Activated naive CD4-positive, alpha-beta T cell treated with anti-CD3 and anti-CD28 coated beads for 36 hours (primary cell): ENCODE measurements at places on chromosomes 11 and 22. TPM values are rescaled to one million over a fixed set of nuclear protein-coding genes. Genes with fewer than 3 reads are reported as not detected.

GRCh38 chr11:46238078-46238966 lies 39.1 kb upstream of the CREB3L1 start:
- peaks cover 4% of the 10 kb centered on the region for H3K27me3 ChIP-seq
- H3K4me1 ChIP-seq, result peaks cover 36% of the 10 kb centered on the region
- peak; percentile 77 for DNase-seq
- peaks cover 5% of the 10 kb centered on the region for H3K36me3 ChIP-seq
- H3K4me3 ChIP-seq, result peak overlapping the region; percentile 75

Gene C11orf52
- total RNA-seq, result not detected

DNA sequence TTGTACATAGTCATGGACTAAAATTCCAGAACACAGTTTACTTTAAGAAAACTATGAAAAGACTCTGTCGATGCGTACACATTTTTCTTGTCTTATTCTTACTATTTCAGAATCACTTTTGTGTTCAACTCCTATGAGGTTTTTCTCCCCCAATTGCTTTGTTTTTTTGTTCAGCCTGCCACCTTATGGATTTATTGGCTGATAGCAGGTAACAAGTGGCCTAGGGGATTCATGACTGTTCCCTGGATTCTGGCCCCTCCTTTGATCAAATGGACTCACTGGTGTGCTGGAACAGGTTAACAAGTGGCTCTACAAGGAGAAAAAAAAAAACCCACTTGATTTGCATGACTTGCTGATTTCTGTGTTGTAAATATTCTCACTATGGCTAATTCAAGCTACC lies 10.6 kb downstream of the MMP20 start:
- H3K36me3 ChIP-seq, result no peaks in the 10 kb centered on the region
- no peaks in the 10 kb centered on the region for H3K27me3 ChIP-seq
- H3K4me1 ChIP-seq, result peaks cover 13% of the 10 kb centered on the region
- no peak overlapping the region for H3K27ac ChIP-seq

DNA sequence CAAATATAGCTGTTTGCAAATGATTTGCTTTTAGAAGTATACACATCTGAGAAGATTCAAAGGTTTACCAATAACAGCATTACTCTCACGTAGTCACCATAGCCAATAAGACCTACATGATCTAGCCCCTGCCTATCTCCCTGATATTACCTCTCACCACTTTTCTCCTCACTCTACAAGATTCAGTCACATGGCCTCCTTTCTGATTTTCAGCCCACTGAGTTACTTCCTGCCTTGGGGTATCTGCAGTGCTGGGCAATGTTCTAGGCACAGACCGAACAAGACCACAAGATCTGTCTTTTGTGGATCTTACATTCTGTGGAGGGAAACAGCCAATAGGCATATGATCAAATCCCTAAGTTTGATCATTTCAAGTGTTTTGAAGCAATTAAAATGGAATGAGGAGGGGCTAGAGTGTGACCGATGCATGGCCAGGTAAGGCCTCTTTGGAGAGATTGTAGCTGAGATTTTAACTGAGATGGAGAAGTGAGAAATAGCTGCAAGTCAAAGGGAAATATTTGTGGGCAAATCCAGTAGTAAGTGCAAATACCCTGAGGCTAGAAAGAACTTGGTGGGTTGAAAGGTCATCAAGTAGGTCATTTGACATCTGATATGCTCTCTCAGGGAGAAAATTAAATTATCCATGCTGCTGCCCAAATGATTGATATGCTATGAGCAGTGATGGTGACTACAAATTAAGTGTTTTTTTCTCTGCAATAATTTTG lies 43.1 kb downstream of the ARL14EP start:
- no peak overlapping the region for H3K27ac ChIP-seq
- H3K36me3 ChIP-seq, result no peaks in the 10 kb centered on the region
- peaks cover 14% of the 10 kb centered on the region for H3K27me3 ChIP-seq
- no peaks in the 10 kb centered on the region for H3K4me1 ChIP-seq
- no peak overlapping the region for H3K4me3 ChIP-seq

Gene SLC22A12
- total RNA-seq, result not detected

GRCh38 chr22:21991304-21991596 lies 8.7 kb upstream of the TOP3B start:
- no peak for DNase-seq
- H3K4me1 ChIP-seq, result no peaks in the 10 kb centered on the region
- H3K27me3 ChIP-seq, result no peaks in the 10 kb centered on the region

DNA sequence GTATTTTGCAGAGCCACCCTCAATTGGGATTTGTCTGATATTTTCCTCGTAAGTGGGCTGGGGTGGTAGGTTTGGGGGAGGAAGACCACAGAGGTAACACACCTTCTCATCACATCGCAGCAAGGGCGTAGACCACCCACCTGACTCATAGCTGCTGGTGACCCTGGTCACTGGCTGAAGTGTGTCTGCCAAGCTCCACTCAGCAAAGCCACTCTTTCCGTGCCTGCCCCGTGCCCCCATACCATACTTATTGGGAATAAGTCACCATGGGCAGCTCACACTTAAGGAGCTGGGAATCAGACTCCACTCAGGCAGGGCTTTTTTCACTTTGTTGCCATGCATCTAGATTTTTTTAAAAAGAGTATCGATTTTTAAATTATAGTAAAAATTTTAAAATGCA lies 111.6 kb downstream of the PHF21B start:
- no peaks in the 10 kb centered on the region for H3K36me3 ChIP-seq
- no peak overlapping the region for H3K4me3 ChIP-seq
- H3K4me1 ChIP-seq, result no peaks in the 10 kb centered on the region
- H3K27ac ChIP-seq, result no peak overlapping the region
- no peak for DNase-seq
- peaks cover 7% of the 10 kb centered on the region for H3K27me3 ChIP-seq

Gene RBMXL2
- not detected for total RNA-seq

Gene TRIM6
- 2.1 TPM for total RNA-seq

- no peak overlapping the region for H3K4me3 ChIP-seq
- no peak overlapping the region for H3K27ac ChIP-seq
- no peaks in the 10 kb centered on the region for H3K36me3 ChIP-seq
- peaks cover 22% of the 10 kb centered on the region for H3K4me1 ChIP-seq
- no peak for DNase-seq
These were observed 32.7 kb upstream of the TMEM41B start for GRCh38 chr11:9347100-9347499.

DNA sequence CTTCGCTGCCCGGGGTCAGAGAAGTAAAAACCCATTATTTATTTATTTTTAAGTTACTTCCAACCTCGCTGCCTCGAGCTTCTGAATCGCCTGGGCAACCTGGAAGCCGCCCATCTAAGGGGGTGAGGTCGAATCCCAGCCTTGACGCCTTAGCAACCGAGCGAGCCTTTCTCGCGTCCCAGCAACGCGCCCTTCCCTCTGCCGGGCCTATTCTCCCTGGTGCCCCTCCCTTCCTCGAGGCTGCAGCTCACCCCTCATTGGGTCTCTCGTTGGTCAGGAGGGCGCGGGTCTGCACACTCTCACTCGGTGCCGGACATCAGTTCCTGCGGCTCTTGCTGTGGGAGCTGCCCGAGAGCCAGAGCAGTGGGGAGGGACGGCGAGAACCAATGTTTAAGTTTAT lies at the start of gene CCDC81:
Gene CCDC81, plus strand, starts transcription at position 302 of the 400 bp plus-strand sequence. CDS start 277 bp downstream, outside the sequence.
- H3K27me3 ChIP-seq, result peaks cover 9% of the 10 kb centered on the region
- DNase-seq, result no peak
- no peaks in the 10 kb centered on the region for H3K36me3 ChIP-seq
- H3K27ac ChIP-seq, result no peak within 1 kb of the TSS
- no peak within 1 kb of the TSS for H3K4me3 ChIP-seq
- H3K4me1 ChIP-seq, result peaks cover 7% of the 10 kb centered on the region

Gene ISX
- not detected for total RNA-seq

Gene MRGPRX4
- total RNA-seq, result not detected

DNA sequence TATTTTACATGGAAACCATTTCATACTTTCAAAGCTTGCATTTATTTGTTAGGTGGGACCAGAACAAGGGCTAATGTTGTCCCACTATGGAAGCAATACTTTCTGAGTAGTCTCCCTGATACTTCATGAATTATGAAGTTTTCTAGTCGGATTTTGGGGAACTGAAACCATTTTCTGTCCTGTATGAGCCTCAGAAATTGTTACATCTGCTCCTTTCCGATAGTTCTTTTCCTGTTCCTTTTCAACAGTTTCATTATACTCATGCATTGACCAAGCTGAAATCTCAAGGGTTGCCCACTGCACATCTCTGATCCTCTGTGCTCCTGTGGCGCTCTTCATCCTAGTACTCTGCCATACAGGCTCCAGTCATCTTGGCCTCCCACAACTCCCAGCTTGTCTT lies 31.5 kb upstream of the GLYATL1 start:
- no peak overlapping the region for H3K27ac ChIP-seq
- no peaks in the 10 kb centered on the region for H3K4me1 ChIP-seq
- no peaks in the 10 kb centered on the region for H3K36me3 ChIP-seq
- DNase-seq, result no peak

Gene OR52I1
- total RNA-seq, result not detected

GRCh38 chr22:40395607-40396006 lies 25.2 kb downstream of the SGSM3 start:
- peaks cover 65% of the 10 kb centered on the region for H3K4me1 ChIP-seq
- no peak for DNase-seq
- H3K27ac ChIP-seq, result no peak overlapping the region
- H3K36me3 ChIP-seq, result peaks cover 6% of the 10 kb centered on the region
- no peak overlapping the region for H3K4me3 ChIP-seq

Gene PGR
- not detected for total RNA-seq

Gene TMEM151A
- total RNA-seq, result not detected

- H3K27ac ChIP-seq, result no peak overlapping the region
- no peak overlapping the region for H3K4me3 ChIP-seq
- peaks cover 81% of the 10 kb centered on the region for H3K4me1 ChIP-seq
- no peaks in the 10 kb centered on the region for H3K27me3 ChIP-seq
These were observed 13.6 kb downstream of the CD3E start for GRCh38 chr11:118318124-118318523.

DNA sequence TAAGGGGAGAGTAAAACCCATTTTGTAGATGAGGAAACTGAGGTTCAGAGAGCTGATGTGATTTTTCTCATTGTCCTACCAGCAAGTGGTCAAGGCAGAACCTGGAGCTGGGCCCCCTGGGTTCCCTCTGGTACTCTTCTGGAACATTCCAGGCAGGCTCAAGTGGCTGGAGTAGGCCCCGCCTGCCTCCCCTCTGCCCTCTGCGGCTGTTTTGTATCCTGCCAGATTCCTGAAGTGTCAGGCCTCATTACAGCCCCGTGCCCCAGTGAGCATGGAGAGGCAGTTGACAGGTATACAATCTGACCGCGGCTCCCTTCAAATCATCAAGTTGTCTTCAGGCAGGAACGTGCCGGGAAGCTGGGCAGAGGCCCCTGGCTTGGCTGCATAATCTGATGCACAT lies 94.6 kb upstream of the CD82 start:
- H3K36me3 ChIP-seq, result no peaks in the 10 kb centered on the region
- H3K4me3 ChIP-seq, result no peak overlapping the region
- H3K27ac ChIP-seq, result no peak overlapping the region
- DNase-seq, result no peak
- H3K27me3 ChIP-seq, result peaks cover 14% of the 10 kb centered on the region
- H3K4me1 ChIP-seq, result no peaks in the 10 kb centered on the region

Gene SLCO2B1
- total RNA-seq, result not detected

DNA sequence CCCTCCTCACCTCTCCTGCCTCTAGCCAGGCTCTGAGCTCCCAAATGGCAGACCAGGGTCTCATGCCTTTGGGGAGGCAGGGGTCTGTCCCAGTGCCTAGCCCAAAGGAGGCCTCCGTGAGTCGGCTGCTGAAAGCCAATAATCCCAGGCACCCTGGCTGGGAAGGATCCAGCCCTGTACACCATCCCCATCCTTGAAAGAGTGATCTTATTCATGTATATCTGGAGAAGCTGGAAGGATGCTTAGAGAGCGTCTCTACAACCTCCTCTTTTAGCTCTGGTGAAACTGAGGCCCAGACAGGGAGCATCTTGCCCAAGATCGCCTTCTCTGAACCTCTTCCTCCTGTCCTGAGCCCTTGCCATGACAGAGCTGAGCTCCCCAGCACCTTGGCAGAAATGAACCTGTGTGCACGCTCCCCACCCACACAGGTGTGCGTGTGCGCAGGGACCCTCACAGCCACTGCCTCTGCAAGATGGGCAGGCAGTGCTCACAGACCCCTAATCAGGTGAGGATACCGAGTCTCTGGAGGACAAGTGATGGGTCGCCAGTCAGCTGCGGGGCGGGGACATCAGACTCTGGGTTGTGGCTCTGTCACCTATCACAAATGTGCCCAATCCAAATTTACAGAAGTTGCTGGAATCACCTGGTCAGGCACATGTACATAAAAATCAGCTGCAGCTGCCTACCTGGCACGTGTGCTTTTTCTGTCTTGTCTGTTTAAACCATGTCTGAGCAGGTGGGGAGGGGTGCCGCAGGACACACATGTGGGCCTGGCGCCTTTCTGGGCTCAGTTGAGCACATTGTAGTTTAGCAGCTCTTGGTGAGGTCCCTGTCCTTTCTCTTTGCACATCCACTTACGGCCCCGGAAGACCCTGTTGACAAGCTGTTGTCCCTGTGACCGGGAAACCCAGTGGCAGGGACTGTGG lies 49.3 kb upstream of the WNT7B start:
- peaks cover 28% of the 10 kb centered on the region for H3K27me3 ChIP-seq
- DNase-seq, result no peak
- H3K27ac ChIP-seq, result no peak overlapping the region
- H3K36me3 ChIP-seq, result no peaks in the 10 kb centered on the region

Gene OR8A1
- not detected for total RNA-seq

DNA sequence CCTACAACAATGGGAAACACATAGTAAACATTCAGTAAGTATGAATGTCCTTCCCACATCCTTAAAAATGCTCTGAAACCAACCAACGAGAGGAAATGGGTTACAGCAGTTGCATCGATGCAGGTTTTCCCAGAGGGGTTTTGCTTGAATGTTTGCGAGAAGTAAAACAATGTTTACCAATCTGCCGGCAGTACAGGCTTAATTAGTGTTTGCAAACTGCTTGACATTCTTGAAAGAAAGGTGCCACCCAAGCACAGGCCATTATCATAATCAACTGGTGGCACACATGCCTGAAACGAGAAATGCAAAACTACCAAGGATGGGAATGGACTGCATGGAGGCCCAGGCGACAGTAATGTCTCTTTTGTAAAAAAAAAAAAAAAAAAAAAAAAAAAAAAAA lies 27.1 kb upstream of the OPCML start:
- no peaks in the 10 kb centered on the region for H3K4me1 ChIP-seq
- H3K27ac ChIP-seq, result no peak overlapping the region
- no peak overlapping the region for H3K4me3 ChIP-seq
- DNase-seq, result no peak
- H3K36me3 ChIP-seq, result no peaks in the 10 kb centered on the region

- no peaks in the 10 kb centered on the region for H3K36me3 ChIP-seq
- DNase-seq, result no peak
- H3K27me3 ChIP-seq, result no peaks in the 10 kb centered on the region
- H3K4me1 ChIP-seq, result no peaks in the 10 kb centered on the region
- H3K4me3 ChIP-seq, result no peak overlapping the region
These were observed 161.0 kb upstream of the NARS2 start for GRCh38 chr11:78735711-78736110.
